RPMI7951 (cell line): ENCODE measurements at places on chromosomes 3 and 15. TPM values are rescaled to one million over a fixed set of nuclear protein-coding genes. Genes with fewer than 3 reads are reported as not detected.
A peak's percentile ranks its signal among the peaks of the same experiment; 100 is the strongest.

The MUSTN1 gene
- 1.1 and 1.3 TPM in 2 replicates for total RNA-seq

The GOLGA6L4 gene
- total RNA-seq, result 0.68 and 0.72 TPM in 2 replicates

DNA sequence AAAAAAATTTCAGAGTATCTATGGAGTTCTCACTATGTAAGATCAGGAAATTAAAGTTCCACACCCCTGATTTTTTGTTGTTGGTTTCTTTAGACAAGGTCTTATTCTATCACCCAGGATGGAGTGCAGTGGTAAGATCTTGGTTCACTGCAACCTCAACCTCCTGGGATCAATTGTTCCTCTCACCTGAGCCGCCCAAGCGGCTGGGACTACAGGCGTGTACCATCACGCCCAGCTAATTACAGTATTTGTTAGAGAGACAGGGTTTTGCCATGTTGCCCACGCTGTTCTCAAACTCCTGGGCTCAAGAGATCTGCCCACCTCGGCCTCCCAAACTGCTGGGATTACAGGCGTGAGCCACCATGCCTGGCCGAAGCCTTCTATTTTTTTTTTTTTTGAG lies 12.4 kb downstream of the QRICH1 start:
- no peak for DNase-seq

GRCh38 chr3:46702246-46703012 lies 1.2 kb downstream of the TMIE start:
- peak; percentile 21 for DNase-seq

The TNFSF10 gene
- total RNA-seq, result 8.3 and 11.7 TPM in 2 replicates

DNA sequence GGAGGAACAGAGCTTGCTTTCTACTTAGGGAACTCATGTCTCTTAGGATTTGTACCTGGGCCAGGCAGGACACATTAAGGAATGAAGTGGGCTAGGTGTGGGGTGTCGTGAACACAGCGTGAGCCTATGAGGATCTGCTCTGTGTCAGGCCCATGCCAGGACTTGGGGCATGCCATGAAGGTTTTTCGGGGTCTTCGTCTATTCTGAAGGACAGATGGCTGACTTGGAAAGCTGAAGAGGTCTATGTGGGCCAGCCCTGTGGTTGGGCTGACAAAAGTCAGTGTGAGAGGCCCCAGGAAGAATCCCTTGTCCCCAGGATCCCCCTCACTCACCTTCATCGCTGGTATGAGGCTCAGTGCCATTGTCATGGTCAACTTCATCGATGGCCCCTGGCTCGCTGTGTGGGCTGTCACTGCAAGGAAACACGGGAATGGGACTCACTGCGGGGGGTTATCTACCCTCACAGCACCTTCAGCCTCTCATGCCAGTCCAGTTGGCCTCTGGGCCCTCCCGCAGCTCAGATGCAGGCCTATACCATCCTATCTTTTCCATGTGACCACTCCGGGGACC lies 46.8 kb upstream of the RAD18 start:
- DNase-seq, result no peak

- peak; percentile 29 for DNase-seq
These were observed 65.1 kb upstream of the GUCA1C start for GRCh38 chr3:109018828-109019227.

DNA sequence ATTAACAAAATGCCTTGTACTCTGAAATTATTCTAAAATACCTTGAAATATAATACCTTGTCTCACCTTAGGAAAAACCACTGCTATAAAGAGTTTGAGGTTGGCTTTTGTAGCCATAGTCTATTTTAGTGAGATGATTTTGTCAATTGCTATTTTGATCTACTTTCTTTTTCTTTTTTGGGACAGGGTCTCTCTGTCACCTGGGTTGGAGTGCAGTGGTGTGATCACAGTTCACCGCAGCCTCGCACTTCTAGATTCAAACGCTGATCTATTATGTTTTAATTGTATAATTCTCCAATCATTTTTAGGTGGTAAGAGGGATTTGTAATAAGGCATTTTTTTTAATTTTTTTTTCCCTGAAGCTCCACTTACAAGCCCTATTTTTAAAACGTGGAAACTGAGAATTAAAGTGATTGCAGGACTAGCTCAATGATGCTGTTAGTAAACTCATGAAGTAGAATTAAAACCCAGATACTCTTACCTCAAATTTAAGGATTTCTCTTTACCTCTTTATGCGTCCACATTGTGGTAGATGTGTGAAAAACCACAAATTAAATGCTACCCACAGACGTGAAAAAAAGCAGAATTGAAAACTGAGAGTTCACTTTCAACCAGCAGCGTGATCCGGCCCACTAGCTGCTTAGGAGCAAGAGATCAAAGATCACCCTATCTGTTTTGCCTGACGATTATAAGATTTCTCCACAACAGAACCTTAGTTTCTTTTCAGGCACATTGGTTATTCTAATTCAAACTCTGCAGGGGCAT lies 384.2 kb downstream of the CGGBP1 start:
- no peak for DNase-seq

The CD276 gene
- 72.2 and 84.3 TPM in 2 replicates for total RNA-seq

The SNX22 gene
- 0.12 and 0.29 TPM in 2 replicates for total RNA-seq

DNA sequence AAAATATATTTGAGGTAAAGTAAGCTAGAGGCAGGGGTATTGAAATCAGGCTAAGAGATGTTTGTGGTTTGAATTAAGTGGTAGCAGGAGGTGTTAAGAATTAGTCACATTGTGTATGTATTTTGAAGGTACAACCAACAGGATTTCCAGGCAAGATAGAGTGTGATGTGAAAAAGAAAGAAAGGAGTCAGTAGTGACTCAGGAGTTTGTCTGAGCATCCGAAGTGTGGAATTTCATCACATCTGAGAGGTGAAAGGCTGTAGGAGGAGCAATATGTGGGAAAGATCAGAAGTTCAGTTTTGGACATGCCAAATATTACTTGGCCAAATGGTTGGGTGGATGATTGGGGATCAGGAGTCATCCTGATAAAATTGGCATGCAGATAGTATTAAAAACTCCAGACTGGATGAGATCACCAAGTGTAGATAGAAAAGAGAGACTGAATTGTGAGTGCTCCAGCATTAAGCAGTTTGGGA lies 32.1 kb upstream of the EBLN2 start:
- DNase-seq, result peak; percentile 69

DNA sequence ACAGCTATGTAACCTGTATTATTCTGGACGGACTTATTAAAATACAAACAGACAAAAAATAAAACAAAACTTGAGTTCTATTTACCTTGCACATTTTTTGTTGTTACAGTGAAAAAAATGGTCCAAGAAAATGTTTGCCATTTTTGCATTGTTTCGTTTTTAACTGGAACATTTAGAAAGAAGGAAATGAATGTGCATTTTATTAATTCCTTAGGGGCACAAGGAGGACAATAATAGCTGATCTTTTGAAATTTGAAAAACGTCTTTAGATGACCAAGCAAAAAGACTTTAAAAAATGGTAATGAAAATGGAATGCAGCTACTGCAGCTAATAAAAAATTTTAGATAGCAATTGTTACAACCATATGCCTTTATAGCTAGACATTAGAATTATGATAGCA lies 17.1 kb downstream of the LMOD3 start:
- DNase-seq, result no peak

DNA sequence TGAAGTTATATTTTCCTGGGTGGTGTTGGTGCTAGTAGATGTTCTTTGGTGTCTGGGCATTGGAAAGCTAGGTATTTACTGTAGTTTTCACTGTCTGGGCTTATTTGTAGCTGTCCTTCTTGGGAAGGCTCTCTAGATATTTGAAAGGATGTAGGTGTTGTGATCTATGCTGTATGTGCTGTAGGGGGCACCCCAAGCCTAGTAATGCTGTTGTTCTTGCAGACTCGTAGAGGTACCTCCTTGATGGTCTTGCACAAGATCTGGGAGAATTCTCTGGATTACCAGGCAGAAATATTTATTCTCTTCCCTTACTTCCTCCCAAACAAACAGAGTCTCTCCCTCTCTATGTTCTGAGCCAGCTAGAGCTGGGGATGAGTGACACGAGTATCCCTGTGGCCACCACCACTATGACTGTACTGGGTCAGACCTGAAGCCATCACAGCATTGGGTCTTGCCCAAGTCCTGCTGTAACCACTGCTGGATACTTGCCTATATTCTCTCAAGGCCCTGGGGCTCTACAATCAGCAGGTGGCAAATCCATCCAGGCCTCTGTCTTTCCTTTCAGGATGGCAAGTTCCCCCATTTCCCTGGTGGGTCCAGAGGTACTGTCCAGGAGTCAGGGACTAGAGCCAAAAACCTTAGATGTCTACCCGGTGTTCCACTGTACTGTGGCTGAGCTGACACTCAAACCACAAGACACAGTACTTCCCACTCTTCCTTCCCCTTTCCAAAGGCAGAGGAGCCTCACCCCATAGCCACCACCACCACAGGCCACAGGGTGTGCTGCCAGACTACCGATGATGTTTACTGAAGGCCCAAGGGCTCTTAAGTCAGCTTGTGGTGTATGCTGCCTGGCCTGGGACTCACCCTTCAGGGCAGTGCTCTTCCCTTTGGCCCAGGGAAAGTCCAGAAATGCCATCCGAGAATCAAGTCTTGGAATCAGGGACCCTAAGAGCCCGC lies 195.2 kb upstream of the DPPA4 start:
- DNase-seq, result peak; percentile 64

GRCh38 chr3:190224863-190225692 lies 97.2 kb downstream of the CLDN1 start:
- peak; percentile 48 for DNase-seq

DNA sequence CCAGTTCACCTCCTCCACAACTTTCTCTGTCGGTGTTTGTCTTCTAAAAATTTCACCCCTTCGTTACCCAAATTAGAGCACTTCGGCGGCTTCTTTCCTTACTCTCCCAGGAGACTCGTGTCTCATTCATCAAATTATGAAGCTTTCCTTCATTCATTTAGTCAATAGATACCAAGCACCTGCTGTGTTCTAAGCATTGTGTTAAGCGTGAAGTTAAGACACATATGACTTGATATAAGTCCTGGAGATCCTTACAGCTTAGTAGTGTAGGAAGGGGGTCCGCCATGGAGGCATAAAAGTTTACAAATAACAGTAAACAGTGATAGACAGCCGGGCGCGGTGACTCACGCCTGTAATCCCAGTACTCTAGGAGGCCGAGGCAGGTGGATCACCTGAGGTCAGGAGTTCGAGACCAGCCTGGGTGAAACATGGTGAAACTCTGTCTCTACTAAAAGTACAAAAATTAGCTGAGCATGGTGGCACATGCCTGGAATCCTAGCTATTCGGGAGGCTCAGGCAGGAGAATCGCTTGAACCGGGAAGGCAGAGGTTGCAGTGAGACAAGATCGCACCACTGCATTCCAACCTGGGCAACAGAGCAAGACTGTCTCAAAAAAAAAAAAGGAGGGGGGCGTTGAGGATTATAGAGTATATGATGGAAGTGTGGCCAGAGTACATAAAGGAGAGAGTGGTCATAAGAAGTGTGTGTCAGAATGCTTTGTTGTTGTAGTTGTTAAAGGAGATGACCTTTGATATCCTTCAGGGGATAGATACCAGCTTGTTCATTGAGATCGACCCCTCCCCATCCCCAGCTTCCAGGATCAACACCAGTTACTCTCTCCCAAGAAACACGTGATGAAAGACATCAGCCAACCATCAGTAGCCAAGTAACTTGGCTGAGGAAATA lies 744 bp upstream of the CCDC32 start:
- DNase-seq, result no peak

DNA sequence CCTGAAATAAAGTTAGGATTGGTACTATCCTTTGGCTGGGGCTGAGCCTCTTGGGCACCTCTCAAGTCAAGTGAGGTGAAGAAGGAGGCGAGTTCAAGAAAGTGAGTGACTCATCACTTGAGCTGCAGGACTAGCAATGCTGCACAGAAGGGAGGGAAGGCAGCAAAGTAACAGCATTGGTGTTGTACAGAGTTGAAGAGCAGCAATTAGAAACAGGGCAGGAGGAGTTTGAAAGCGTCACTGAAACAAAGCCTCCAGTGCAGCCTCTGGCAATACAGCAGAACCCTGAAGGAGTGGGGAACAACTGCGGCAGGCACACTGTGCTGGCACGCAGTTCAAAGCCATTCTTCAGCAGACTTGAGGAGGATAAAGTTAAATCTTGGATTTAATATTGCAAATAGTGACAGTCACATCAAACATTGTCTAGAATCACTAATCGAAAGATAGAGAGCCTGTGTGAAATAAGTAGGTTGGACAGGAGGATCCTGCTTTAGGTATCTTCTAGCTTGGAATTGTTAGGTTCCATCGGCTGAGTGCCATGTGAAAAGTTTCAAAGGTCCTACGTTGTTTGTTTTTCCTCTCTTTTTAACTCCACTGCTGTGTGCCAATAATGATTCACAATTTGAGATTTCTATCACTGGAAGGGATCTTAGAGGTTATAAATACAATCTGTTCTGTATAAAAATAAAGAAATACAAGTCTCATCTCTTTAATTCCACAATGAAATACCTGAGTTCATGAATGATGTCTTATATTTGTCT lies 479.8 kb downstream of the NAALADL2 start:
- no peak for DNase-seq

The MAN2C1 gene
- total RNA-seq, result 35.3 and 37.1 TPM in 2 replicates

- DNase-seq, result no peak
These were observed 265.1 kb upstream of the NR2E3 start for GRCh38 chr15:71545223-71545760.

DNA sequence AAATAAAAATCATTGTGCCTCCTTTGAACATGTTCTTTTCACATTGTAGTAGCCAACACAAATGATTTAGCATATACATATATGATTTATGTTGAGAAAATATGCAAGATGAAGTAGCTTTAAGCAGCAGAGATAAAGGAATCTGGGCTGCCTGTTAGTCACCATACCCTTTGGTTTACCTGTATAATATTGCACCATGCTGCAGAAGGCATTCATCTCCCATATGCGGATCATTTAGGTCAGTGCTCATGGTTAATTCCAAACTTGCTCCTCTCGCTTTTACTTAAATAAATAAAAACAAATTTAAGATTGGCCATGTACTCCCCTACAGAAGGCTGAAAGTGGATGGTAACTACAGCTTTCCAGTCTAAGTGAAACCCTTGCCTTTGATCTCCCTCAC lies 86.7 kb upstream of the TBL1XR1 start:
- DNase-seq, result no peak

- peak; percentile 3 for DNase-seq
These were observed 799.8 kb downstream of the NSUN3 start for GRCh38 chr3:94862703-94863102.

DNA sequence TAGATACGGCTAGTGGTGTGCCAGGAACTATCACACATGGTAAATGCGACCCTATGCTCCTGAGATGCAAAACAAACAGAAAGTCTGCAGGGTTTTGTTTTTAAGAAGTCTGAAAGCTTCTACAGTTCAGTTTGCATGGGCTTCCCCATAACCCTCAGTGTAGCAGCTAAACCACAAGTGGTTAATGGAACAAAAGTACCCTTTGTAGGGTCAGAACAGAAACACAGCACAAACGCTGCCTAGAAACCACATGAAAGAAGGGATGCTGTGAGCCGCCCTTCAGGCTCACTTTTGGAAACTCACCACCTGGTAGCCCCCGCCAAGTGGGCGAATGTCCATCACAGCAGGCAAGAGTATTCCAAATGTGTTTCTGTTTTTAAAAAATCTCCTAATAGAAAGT lies 46.2 kb downstream of the CTDSPL start:
- peak; percentile 79 for DNase-seq
